ENCODE measurements at places on chromosomes 1 and 21.
A peak's percentile ranks its signal among the peaks of the same experiment; 100 is the strongest.

DNA sequence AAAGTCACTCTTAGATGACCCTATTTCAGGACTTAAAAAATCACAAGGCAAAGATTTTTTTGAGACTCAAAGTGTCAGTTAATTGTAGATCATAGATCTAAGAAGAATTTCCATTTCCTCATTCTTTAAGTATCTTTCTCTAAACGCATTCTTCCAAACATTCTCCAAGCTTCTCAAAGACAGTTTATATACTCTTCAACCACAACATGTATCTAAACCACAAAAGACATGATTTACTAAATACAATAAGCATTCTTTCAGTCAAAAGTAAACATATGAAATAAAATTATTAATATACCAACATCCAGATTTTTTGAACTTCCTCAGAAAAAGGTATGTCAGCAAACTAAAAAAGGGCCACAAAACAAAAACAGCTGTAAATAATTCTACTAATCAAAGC, 24.4 kb downstream of the RC3H1 start:
- DNase-seq: no peak

GRCh38 chr1:1529321-1529720, 11.1 kb downstream of the TMEM240 start:
- DNase-seq: no peak

DNA sequence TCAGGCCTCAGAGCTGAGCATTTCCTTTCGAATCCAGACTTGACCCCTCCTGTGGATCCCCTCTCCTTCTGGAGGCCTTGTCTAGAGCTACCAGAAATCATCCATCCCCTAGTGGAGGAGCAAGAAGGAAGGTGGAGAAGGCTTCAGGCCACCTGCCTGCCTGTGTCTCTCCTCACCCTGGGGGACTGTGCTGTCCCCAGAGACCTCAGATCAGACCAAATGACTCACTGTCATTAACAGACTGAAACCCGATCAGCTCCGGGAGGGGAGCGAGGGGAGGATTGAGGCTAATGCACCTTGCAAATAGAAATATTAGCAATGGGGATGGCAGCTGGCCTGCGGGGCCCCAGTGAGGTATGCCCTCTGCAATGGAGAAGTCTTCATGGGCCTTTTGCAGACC, 2.1 kb downstream of the MYBPH start:
- DNase-seq: peak; percentile 99

- DNase-seq: peak; percentile 68
These were observed 5.7 kb downstream of the LRRC71 start for GRCh38 chr1:156926175-156926574.

- DNase-seq: no peak
These were observed 18.1 kb upstream of the KIRREL1 start for GRCh38 chr1:157975228-157975950.

DNA sequence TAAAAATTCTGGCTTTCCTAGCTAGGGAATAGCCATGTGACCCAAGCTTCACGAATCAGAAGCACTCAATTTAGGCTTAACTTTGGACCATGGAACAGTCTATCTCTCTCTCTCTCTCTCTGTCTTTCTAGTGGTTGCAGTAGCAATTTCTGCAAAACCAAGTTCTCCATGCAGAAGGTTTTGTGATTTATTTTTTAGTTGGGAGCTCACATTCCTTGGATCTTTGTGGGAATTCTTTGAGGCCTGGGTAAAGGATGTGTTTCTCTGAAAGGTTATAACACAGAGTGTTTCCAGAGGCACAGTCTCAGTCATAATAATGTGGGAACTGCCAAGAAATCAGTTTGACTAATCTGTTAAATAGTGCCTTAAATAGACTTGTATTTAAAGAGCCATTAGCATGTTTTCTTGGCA, 112.3 kb upstream of the COL11A1 start:
- DNase-seq: no peak

- peak; percentile 46 for DNase-seq
These were observed 898 bp downstream of the MFSD2A start for GRCh38 chr1:39955547-39956539.

DNA sequence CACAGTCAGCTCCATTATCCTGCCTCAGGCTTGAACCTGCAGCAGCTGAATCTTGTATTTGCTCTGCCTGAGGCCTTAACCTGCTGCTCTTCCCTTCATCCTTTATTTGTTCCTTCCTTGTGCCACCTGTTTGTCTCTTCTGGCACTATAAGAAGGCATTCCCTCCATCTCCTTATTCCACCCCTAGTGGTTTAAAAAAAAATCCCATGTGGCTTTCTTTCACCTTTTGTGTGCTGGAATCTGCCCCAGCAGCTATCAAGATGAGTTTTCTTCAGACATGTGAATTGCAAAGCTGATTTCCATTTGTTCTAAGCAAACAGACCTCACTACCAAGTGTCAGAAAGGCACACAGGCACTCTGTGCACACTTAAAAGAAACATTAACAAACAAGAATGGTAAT, 294.6 kb downstream of the TTLL7 start:
- DNase-seq: no peak

GRCh38 chr1:245652660-245653427, 498.1 kb downstream of the KIF26B start:
- no peak for DNase-seq

DNA sequence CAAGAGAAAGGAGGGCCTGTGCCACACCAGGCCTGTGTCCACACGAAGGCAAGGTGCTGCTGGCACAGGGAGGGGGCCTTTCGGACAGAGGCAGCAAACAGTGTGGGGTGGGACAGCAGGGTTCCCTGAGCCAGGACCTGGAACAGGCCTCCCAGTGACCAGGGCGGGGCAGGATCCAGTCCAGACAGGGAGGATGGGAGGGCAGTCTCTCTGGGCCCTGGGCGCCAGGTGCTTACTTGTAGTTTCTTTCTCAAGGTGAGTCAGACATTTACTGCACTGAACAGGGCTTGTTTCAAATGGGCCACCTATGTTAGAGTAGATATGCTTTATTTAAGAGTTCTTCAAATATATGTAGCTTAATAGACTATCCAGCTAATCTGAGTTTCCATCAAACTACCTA, 52.8 kb upstream of the STUM start:
- DNase-seq: no peak

- no peak for DNase-seq
These were observed 10.9 kb downstream of the LRRC71 start for GRCh38 chr1:156931211-156931952.

DNA sequence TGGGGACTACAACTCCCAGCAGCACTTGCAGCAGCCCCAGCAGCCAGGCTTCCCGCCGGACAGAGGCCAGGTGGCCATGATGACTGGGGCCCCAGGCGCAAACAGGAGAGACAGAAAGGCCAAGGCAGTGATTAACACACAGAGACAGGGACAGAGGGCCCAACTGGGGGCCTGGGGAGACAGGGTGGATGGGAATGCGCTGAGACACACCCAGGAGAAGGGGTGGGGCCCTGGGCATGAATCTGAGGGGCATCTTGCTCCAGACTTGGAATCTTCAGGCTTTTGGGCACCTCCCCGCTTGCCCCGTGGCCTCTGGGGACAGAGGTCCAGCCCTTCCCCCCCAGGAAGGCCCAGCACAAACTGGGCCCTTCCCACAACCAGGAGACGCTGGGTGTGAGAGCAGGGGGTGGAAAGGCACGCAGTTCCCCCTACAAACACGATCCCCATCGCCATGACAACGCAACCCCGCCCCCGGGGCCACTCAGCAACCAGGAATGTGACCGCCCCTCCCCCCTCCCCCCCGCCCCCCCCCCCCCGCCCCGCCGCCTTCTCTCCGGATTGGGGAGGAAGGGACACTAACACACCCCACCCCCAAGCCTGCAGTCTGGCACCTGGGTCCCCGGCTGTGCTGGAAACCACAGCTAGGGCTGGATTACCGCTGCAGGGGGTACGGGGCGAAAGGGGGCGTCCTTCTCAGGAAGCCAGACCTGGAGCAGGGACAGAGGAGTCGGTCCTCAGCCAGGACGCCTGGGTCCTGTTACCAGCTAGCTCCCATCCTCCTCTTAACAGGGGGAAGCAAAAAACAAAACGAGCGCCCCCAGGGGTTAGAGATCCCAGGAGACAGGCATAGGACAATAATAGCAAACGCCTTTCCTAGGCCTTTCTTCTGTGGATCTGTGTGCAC, 4.5 kb downstream of the HDGF start:
- peak; percentile 69 for DNase-seq

DNA sequence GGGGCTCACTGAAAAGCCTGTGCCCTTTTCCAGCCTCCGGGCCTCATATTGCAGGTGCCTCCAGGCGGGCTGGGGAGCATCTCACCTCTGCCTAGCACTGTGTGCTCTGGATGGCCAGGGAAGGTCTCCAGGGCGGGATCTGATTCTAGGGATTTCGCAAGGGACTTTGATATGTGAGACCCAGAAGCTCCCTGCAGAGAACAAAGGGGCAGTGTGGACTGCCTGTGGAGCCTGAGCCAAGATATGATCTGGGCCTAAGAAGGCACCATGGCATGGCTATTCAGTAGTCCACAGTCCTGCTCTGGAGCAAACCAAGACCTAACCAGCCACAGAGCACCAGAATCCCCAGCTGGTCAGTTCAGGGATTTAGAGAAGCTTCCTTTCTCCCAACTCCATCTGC, 157.2 kb downstream of the ST6GALNAC5 start:
- no peak for DNase-seq

GRCh38 chr1:91700332-91700731, 185.6 kb downstream of the TGFBR3 start:
- no peak for DNase-seq

DNA sequence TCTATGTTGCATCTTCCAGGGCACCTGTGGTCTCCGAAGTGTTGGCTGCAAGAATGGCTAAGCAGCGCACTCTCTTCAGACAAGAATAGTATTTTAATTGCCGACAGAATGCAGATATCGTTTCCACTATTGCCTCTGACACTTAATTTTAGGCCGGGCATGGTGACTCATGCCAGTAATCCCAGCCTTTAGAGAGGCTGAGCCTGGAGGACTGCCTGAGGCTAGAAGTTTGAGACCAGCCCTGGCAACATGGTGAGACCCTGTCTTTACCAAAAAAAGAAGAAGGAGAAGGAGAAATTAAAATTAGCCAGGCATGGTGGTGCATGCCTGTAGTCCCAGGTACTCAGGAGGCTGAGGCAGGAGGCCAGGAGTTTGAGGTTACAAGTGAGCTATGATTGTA, 306.9 kb downstream of the KIF26B start:
- DNase-seq: no peak

GRCh38 chr1:108071601-108072000, 106.6 kb upstream of the VAV3 start:
- no peak for DNase-seq

DNA sequence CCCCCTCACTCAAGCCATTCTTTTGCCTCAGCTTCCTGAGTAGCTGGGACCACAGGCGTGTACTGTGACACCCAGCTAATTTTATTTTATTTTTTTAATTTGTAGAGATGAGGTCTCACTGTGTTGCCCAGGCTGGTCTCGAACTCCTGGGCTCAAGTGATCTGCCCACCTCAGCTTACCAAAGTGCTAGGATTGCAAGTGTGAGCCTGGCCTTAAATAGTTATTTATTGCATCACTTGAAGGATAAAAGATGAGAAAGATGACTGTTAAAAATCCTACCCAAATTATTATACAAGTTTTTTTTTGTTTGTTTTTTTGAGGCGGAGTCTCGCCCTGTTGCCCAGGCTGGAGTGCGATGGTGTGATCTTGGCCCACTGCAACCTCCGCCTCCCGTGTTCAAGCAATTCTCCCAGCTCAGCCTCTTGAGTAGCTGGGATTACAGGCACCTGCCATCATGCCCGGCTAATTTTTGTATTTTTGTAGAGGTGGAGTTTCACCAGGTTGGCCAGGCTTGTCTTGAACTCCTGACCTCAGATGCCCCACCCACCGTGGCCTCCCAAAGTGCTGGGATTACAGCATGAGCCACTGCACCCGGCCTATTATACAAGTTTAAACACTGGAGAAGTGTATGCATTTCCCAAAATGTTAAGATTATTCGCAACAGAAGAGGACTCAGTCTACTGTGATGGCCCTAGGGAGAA, 2.3 kb downstream of the UTP11 start:
- no peak for DNase-seq

DNA sequence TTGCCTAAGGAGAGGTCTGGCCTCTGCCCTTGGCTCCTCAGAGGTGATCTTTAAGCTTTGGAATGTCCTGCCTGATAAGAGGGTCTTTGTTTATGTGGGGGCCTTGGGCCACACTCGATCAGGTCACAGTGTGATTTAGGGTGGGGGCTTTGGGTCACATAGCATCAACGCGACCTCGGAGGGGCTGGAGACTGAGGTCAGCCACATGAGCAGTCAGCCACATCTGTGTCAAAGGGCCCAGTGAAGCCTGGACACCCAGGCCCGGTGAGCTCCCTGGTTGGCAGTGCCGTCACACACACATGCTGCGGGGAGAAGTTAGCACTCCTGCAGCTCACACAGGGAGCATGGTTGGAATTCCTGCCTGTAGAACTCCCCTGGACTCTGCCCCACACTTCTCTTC, 345.0 kb downstream of the NPHP4 start:
- DNase-seq: no peak

DNA sequence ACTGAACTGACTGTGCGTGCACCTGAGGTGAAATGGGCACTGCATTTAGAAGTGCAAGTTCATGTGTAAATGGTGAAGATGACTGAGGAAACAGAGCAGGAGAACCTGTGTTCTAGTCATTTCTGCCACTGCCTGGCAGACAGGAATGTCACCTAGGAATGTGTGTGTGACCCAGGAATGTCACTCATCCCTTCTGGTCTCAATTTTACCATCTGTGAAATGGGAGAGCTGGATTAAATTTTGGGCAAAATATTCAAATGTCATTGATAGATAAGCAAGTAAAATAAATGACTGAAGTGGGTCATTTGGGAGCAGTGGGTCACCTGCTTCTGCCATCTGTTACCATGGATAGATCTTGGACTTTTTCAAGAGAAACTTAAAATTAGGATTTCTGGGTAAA, 42.2 kb downstream of the SLC35F3 start:
- no peak for DNase-seq

- no peak for DNase-seq
These were observed 27.4 kb downstream of the LRRC3 start for GRCh38 chr21:44482581-44483287.

DNA sequence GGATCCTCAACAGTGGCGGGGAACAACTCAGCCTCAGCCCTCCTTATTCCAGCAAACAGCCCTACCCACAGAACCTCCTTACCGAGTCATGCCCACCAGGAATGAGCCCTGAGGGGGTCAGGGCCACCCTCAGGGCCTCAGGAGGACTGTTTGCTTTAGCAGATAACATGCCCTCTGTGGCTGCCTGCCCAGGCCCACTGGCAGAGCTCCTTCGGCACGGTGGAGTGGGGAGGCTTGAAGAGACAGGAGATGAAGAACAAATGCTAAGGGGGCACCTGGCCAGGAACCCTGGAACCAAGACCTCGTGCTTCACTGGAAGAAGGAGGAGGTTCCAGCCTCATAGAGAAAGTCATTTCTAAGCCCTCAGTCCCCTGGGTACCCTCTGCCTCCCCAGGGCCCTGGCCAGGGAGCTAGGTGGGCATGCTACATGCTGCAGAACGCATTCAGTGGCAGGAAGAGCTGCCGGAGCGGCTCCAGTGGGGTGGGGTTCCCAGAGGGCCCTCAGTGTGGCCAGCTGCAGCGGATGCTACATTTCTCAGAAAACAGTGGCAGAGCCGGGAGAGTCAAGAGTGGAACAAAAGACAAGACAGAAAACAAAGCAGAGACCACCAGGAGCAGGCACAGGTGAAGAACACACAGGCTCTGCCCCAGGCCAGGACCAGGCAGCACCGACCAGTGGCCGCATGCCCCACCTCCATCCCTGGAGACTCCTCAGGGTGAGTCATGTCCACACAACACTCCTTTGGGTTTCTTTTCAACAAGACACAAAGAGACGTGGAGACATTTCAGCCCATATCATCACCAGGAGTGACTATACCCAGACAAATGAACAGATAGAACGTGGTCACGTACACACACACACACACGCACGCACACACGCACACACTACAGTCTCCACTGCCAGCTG, 39.8 kb downstream of the RIMS3 start:
- DNase-seq: no peak

GRCh38 chr1:173862769-173863223, 5.0 kb downstream of the GAS5 start:
- no peak for DNase-seq

Data from NCI-H1436 (cell line).